ENCODE measurements at places on chromosomes 2 and 18.

DNA sequence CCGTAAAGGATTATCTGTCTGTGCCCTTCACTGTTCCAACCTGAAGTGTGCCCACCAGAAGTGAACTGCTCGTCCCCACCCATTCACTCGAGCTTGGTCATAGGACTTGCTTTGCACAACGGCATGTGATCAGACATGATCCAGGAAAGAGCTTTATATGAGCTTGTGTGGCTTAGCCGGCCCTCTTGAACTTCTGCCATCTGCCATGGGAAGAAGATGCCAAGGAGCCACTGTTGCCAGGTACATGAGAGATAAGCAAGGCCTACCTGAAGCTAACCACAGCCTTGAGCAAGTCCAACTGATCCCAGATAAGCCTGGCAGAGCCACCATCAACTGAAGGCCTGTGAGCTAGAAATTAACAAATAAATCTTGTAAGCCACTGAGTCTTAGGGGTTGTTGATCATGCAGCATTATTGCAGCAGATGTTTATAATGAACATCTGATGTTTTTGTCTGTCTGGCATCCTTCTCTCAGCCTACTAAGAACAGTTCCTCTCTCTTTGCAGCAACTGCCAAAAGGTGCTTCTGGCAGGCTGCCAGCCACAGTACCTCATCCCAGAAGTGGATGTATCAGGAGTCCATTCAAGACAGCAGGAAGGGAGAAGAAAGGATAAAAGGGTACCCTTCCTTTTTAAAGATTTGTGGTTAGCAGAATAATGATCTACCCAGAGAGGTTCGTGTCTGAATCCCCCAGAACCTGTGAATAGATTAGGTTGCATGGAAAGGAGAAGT, 16.8 kb downstream of the DBI start:
- DNase-seq: no peak

DNA sequence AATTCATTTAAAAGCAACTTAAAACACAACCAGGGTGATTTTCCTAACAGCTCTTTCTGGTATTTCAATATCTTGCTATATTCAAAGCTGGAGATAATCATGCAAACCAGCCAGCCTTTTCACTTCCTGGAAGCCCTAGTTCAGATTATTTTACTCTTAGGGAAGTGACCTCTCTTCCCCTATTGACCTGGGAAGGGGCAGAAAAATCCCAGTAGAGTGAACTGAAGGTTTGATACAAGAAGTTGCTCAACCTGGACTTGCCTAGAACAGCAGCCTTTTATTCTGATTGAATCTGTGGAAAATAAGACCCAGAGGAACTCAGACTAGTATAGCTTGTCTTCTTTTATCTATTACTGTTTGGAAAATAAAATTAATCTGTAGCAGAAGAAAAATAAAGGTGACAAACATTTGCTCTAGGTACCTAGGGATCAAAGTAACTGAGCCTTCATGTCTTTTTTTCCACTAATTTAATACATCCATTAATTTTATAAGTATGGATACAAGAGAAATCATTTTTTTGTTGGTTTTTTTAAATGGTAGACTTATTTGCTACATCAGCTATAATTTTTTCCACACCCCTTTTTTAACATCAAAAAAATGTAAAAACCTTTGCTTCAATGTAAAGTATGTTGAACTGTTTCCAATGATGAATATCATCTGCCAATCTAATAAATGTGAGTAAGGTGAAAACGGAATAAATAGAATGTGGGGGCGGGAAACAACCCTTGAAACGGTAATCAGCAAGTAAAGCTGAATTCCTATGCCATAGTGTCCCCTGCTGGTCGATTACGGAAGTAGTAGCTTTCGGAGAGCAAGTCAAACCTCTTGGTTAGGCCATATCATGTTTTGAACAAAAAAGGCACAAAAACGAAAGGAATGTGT, 629.9 kb downstream of the NRXN1 start:
- peak; percentile 8 for DNase-seq

- no peak for DNase-seq
These were observed 51.8 kb downstream of the USP34 start for GRCh38 chr2:61419129-61419528.

GRCh38 chr2:236512267-236512666, 57.4 kb upstream of the ACKR3 start:
- no peak for DNase-seq

Data from hepatic stellate cell (primary cell).